ENCODE measurements at places on chromosomes 4 and X.

- DNase-seq, result no peak
These were observed 20.6 kb downstream of the NSG1 start for GRCh38 chr4:4407299-4408131.

DNA sequence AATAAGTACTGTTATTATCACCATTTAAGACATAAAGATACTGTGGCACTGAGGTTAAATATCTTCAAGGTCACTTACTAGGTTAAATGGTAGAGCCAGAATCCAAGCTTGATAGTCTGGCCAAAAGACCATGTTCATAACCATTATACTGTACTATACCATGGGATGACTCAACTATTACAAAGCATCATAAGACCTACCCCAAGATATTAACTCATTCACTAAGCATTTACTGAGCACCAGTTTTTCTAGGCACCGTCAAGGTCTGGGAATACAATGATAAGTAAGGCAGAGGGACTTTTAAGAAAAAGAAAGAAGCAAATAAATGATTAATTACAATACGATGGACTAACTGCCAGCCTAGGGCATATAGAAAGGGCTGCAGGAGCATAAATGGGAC, 95.5 kb upstream of the KCTD8 start:
- DNase-seq, result no peak

GRCh38 chrX:1153940-1154339, 58.5 kb downstream of the CRLF2 start:
- no peak for DNase-seq

DNA sequence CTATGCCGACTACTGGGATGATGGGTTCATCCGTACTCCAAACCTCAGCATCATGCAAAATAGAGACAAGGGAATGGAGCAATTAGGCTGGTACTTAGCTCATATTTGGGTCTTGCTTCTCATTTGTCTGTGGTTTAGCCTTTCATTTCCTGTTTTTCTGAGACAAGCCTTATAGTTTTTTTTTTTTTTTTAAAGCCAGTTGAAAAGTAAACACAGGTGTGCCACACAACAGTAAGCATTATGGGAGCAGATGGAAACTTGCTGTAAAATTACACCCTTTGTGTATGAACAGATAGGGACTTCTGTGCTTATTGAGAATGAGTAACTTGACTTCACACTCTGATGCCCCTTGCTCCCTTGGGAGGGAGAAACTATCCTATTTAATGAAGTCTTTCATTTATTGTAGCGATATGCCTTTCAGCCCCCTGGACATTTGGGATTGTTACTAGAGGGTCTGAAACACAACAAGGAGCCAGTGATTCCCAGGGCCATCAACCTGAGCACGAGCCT, 13.7 kb downstream of the RASSF6 start:
- DNase-seq, result no peak

DNA sequence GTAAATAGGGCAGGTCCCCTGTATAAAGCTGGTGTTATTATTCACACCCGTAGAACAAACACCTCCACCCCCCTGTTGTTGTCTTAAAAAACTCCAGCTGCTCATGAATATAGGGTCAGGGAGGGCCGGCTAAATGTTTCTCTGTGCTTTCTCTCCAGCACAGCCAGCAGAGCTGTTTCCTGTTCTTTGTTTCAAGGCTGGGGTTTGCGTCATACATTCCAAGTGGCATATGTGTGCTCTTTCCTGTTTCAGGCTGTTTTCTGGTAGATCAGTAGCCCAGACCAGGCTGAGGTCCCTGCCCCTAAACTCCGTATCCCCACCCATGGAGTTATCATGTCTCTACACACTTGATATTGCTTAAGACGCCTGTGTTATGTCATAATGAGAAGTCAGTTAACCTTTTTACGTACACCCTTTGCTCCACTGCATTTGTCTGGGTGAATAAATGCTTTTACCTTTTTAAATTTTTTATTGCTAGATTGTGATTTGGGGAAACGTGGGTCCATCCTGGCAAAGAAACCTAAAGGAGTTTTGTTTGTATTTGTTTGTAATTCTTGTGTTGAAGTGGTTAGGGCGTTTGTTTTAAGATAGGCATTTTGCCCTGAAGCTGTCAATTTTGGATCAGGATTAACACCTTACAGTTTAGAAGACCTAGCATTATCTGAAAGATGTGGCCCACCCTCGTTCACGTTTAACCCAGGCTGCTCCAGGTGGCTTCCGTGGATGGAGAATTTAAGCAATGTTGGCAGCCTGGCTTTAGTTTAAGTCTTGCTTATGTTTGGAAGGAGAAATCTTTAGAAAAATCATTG, 3.3 kb downstream of the KLF3 start:
- DNase-seq, result peak; percentile 88

GRCh38 chr4:108849611-108850168, 86.8 kb upstream of the ETNPPL start:
- DNase-seq, result no peak

Data from posterior vena cava (tissue), 2 donors.